Mesendoderm (in vitro differentiated cells): ENCODE measurements at places on chromosomes 7 and 10.

- H3K4me3 ChIP-seq: no peak overlapping the region
- no peaks in the 10 kb centered on the region for H3K36me3 ChIP-seq
- DNase-seq: no peak
- no peaks in the 10 kb centered on the region for H3K27me3 ChIP-seq
- H3K27ac ChIP-seq: no peak overlapping the region
Observed at GRCh38 chr7:121083790-121084251, 95.3 kb downstream of the CPED1 start.

DNA sequence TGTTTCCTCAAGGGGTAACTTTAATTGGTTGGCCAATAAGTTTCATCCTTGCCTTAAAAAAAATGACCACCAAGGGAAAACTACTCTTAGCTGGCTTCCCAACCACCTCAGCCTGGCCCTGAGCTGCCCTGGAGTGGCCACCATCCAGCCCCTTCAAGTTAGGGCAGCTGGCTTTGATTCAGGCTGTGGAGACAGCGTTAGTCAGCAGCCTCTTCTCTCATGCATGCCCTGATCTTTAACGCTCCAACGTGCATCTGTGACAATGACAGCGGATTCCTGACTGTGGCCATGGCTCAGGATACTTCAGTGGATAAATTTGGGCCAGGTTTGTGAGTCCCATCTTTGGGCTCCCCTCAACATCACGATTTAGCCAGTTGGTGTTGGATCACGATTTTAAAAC is 111.6 kb downstream of the RBM20 start:
- no peak overlapping the region for H3K4me3 ChIP-seq
- no peak for DNase-seq
- H3K27ac ChIP-seq: no peak overlapping the region

GRCh38 chr10:17029581-17030271 is 99.9 kb downstream of the CUBN start:
- peaks cover 4% of the 10 kb centered on the region for H3K4me1 ChIP-seq
- peak overlapping the region; percentile 70 for H3K27ac ChIP-seq
- H3K27me3 ChIP-seq: no peaks in the 10 kb centered on the region
- H3K36me3 ChIP-seq: no peaks in the 10 kb centered on the region

GRCh38 chr7:2882111-2882510 is 38.0 kb upstream of the GNA12 start:
- H3K27ac ChIP-seq: no peak overlapping the region
- no peaks in the 10 kb centered on the region for H3K4me1 ChIP-seq
- H3K36me3 ChIP-seq: no peaks in the 10 kb centered on the region
- no peaks in the 10 kb centered on the region for H3K27me3 ChIP-seq
- no peak for DNase-seq

GRCh38 chr7:128003787-128004186 is 27.4 kb downstream of the LRRC4 start:
- no peaks in the 10 kb centered on the region for H3K27me3 ChIP-seq
- no peak for DNase-seq
- H3K27ac ChIP-seq: no peak overlapping the region
- H3K4me3 ChIP-seq: no peak overlapping the region
- no peaks in the 10 kb centered on the region for H3K4me1 ChIP-seq

DNA sequence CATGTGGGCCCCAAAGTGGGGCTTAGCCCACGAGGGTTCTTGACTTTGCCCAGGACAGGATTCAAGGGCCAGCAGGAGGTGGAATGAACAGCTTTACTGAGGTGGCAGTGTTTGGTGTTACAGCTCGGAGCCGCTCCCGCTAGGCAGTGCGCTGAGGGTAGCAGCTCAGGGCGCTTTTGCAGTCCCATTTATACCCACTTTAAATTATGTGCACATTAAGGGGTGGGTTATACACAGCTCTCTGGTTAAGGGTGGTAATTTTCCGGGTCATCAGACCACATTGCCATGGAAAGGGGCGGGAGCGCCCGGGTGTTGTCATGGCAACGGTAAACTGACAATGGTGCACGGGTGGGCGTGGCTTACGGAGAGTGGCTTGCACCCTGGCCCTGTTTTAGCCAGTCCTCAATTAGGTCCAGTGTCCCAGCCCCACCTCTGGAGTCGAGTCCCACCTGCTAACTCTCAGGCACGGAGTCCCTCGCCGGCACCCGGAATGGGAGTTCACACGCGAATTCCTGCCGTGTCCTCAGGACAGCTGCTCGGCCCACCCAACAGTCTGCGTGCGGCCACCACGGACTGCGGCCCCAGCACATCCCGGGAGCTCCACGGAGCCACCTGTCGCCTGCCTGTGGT is 58.2 kb upstream of the PDGFA start:
- peak; percentile 36 for DNase-seq
- H3K36me3 ChIP-seq: no peaks in the 10 kb centered on the region
- no peak overlapping the region for H3K27ac ChIP-seq
- H3K27me3 ChIP-seq: no peaks in the 10 kb centered on the region

DNA sequence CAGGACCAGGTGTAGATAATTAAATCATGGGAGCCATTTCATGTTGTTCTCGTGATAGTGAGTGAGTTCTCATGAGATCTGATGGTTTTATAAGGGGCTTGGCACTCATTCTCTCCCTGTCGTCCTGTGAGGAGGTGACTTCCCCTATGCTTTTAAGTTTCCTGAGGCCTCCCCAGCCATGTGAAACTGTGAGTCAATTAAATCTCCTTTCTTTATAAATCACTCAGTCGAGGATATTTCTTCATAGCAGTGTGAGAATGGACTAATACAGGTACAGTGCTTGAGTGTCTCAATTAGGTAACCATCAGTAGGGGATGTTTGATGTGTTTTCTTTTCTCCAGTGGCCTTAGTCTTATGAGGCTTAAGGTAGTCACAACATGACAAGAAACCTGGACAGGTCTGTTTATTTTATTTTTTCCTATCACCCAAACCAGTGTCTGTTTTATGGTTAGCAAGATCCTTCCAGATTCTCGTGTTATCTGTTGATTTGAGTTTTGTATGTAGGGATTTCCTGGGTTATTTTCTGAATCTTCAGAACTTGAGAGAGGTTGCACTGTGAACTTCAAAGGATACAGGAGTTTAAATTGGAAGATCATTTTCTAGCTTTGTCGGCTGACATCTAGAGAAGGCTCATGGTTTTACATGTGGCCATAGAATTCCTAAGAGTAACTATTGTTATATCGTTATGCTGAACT is 32.1 kb downstream of the UMAD1 start:
- DNase-seq: no peak

- no peak overlapping the region for H3K4me3 ChIP-seq
- H3K27ac ChIP-seq: no peak overlapping the region
- no peaks in the 10 kb centered on the region for H3K27me3 ChIP-seq
- peak; percentile 16 for DNase-seq
Observed at GRCh38 chr10:52756295-52756694, 16.3 kb downstream of the MBL2 start.

- no peak overlapping the region for H3K4me3 ChIP-seq
- H3K27me3 ChIP-seq: no peaks in the 10 kb centered on the region
- no peak for DNase-seq
- no peaks in the 10 kb centered on the region for H3K36me3 ChIP-seq
Observed at GRCh38 chr7:34338961-34339526, 319.0 kb upstream of the NPSR1 start.

GRCh38 chr10:93749218-93749799 is 8.4 kb upstream of the LGI1 start:
- peak overlapping the region; percentile 48 for H3K27ac ChIP-seq
- H3K4me3 ChIP-seq: no peak overlapping the region
- H3K36me3 ChIP-seq: no peaks in the 10 kb centered on the region
- peaks cover 11% of the 10 kb centered on the region for H3K4me1 ChIP-seq
- DNase-seq: peak; percentile 94

DNA sequence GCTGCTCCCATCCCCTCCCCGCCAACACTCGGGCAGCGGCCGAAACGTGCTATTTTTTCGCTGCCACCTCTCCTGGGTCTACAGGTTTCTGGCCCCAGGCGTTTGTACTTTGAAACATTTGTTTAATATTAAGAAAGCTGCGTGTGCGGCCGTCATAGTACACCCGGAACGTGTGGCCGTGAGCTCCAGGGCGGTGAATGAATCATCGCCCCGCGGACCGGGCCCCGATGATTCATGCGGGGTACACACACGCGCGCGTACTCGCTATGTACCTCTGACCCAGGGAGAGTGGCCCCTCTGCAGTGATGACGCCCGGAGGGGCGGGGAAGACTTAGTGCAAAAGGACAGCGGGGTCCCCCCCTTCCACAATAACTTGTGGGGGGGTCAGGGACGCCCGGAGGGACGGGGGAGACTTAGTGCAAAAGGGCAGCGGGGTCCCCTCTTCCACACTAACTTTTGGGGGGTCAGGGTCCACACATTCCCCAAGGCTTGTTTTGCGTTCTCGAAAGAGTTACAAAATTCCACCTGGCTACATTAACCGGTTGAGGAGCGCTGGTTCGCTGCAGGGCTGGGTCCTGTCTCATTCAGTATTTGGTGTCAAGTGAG is 56.5 kb upstream of the PCGF5 start:
- DNase-seq: peak; percentile 19
- H3K36me3 ChIP-seq: no peaks in the 10 kb centered on the region
- no peak overlapping the region for H3K27ac ChIP-seq
- H3K4me3 ChIP-seq: no peak overlapping the region
- no peaks in the 10 kb centered on the region for H3K4me1 ChIP-seq
- peaks cover 45% of the 10 kb centered on the region for H3K27me3 ChIP-seq

- DNase-seq: no peak
- no peaks in the 10 kb centered on the region for H3K4me1 ChIP-seq
- no peak overlapping the region for H3K27ac ChIP-seq
- H3K27me3 ChIP-seq: no peaks in the 10 kb centered on the region
- no peak overlapping the region for H3K4me3 ChIP-seq
- no peaks in the 10 kb centered on the region for H3K36me3 ChIP-seq
Observed at GRCh38 chr10:131779661-131780394, 121.0 kb upstream of the PPP2R2D start.

GRCh38 chr10:87842776-87843497 is 20.4 kb downstream of the KLLN start:
- H3K27ac ChIP-seq: no peak overlapping the region
- H3K4me3 ChIP-seq: no peak overlapping the region
- H3K36me3 ChIP-seq: no peaks in the 10 kb centered on the region
- no peaks in the 10 kb centered on the region for H3K27me3 ChIP-seq

DNA sequence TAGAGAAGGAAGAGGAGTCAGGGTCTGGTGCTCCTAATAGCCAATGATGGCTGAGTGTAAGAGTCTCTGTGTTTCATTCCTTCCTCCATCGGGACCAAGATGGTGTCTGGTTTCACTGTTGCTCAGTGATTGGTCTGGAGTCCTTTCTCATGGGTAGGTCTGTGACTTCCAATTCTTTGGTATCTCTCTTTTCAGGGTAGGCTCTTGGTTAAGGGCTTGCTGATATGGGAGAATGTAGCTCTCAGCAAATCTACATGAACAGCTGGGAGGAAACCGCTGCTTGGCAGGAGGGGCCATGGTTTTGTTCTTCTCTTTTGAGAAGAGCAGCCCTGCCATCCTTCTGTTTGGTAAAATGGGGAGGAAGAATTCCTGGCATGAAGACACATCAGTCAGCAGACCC is 209.1 kb upstream of the PODXL start:
- peak; percentile 11 for DNase-seq
- no peaks in the 10 kb centered on the region for H3K36me3 ChIP-seq
- H3K27me3 ChIP-seq: peaks cover 2% of the 10 kb centered on the region
- no peak overlapping the region for H3K4me3 ChIP-seq

- H3K4me3 ChIP-seq: no peak overlapping the region
- no peaks in the 10 kb centered on the region for H3K36me3 ChIP-seq
- DNase-seq: no peak
- H3K27me3 ChIP-seq: no peaks in the 10 kb centered on the region
Observed at GRCh38 chr10:129604333-129605032, 137.4 kb downstream of the MGMT start.

DNA sequence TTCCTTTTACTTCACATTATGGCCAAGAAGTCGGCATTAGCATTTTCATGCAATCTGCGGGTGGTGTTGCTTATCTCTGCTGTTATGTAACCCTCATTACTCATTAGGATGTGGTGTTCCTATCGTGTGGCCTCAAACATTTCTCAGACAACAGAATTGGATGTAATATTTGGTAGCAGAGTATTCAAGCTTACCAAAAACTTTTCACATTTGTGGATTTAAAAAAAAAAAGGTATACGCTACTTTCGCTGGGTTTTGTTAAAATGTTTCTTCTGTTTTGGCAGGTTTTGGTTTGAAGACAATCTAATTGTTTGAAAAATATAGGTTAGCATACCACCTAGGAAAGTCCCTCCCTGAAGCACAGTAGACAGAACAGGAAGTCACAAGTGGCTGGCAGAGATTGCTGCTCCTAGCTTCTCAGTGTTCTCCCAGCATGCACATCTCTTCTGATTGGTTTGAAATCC is 128.8 kb downstream of the GATA3 start:
- H3K36me3 ChIP-seq: no peaks in the 10 kb centered on the region
- peaks cover 4% of the 10 kb centered on the region for H3K4me1 ChIP-seq
- H3K27ac ChIP-seq: no peak overlapping the region
- peak; percentile 58 for DNase-seq

DNA sequence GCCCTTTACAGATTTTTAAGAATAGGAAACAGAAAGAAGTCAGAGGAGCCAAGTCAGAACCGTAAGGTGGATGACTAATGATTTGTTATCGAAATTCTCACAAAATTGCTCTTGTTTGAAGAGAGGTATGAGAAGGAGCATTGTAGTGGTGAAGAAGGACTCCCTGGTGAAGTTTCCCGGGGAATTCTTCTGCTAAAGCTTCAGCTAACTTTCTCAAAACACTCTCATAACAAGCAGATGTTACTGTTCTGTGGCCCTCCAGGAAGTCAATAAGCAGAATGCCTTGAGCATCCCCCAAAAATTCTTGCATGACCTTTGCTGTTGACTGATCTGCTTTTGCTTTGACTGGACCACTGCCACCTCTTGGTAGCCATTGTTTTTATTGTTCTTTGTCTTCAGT is 152.9 kb downstream of the HGF start:
- H3K27ac ChIP-seq: no peak overlapping the region
- no peaks in the 10 kb centered on the region for H3K4me1 ChIP-seq
- no peaks in the 10 kb centered on the region for H3K27me3 ChIP-seq
- no peaks in the 10 kb centered on the region for H3K36me3 ChIP-seq
- H3K4me3 ChIP-seq: no peak overlapping the region

DNA sequence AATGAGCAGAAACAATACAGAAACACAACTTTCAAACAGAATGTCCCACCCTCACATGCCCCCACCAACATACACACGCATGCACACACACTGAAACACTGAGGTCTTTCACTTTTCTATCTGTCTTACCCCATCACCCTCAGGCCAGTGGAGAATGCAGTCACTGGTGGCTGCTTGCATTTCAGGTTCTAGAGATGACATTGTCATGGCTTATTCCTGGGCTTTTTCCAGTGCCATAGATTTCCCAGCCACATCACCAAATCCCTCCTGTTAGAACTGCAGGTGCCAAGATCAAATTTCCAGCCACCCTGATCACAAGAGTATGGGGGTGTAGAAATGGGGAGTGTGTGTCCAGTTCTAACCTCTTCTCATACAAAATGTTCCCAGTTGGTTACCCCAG is 68.4 kb downstream of the CACNA2D1 start:
- peaks cover 2% of the 10 kb centered on the region for H3K4me1 ChIP-seq
- H3K4me3 ChIP-seq: no peak overlapping the region
- DNase-seq: no peak
- H3K36me3 ChIP-seq: no peaks in the 10 kb centered on the region
